ENCODE measurements at places on chromosomes 16 and 17. TPM values are rescaled to one million over a fixed set of nuclear protein-coding genes. Genes with fewer than 3 reads are reported as not detected.

- DNase-seq = peak; percentile 38
Observed at GRCh38 chr17:9645851-9646545, 681 bp downstream of the USP43 start.

Gene ZNF668
- 9.5 TPM for total RNA-seq

DNA sequence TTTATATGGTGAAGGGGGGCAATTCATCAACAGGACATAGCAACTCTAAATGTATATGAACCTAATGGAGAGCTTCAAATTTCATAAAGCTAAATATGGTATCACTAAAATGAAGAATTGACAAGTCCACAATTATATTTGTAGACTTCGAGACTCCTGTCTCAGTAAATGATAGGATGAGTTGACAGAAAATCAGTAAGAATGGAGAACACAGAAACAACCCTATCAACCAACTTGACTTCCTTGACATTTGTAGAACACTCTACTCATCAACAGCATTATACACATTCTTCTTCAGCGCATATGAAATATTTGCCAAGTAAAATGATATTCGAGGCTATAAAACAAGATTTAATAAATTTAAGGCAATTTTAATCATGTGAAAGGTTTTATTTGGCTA lies 322.9 kb upstream of the MAF start:
- DNase-seq = no peak

DNA sequence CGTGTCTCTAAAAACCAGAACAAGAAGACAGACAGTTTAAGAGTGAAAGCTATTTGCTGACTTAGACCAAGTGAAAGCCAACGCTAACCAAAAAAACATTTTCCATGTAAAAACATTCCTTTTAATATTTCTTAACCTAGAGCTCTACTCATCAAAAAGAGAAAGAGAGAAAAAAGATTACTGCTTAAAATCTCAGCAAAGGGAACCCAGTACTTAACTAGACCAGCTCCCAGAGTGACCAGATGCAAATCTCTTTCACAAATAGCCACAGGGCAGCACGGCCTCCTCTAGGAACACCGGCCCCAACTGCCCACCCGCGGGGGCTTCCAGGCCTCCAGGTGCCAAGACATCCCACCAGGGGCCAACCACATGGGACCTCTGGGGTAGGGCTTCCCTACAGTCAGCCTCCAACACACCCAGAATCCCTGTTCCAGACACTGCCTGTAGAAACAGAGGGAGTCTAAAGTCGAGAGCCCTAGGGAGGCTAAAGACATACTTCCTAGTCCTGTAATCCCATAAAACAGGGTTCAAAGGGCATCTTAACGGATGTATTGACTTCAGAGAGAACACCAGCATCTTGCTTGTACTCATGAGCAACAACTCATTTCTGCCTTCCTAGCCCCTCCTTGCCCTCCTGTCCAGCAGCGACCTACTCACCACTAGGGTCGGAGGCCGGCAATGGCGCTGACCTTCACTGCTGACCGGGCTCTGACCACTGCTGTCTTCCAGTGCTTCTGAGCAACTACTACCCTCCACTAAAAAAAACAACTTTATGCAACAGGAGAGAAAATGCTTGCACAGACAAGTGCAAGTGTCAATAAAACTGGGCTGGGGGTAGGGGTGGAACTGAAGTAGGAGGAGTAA lies 21.3 kb downstream of the ZCCHC14 start:
- no peak for DNase-seq

Gene NTN3
- total RNA-seq = not detected

DNA sequence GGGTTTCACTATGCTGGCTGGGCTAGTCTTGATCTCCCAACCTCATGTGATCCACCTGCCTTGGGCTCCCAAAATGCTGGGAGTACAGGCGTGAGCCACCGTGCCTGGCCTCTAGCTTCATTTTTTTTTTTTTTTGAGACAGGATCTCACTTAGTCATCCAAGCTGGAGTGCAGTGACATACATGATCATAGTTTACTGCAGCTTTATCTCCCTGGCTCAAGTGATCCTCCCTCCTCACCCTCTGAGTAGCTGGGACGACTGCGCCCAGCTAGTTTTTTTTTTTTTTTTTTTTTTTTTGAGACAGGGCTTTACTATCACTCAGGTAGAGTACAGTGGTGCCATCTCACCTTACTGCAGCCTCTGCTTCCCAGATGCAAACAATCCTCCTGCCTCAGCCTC lies 9.7 kb downstream of the RPA1 start:
- DNase-seq = no peak

- no peak for DNase-seq
Observed at GRCh38 chr16:50809561-50809960, 67.7 kb downstream of the CYLD start.

DNA sequence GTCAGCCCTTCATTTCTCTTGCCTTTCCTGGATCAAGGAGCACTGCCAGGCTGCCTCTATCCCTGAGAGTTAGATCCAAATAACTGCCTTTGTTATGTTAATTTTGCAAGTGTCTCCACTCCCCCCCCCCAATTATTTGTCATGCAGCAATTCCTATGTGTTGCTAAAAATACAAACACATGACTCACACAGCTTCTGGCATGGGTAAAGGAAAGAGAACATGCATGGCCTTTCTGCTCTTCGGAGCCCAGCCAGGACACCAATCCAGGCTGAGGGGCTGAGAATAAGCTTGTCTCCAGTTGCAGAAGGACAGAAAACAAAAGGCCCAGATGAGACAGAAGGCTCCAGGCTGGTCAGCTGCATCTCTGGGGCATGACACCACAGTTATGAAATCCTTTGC lies 148.0 kb upstream of the TNRC6C start:
- no peak for DNase-seq
